ENCODE measurements at places on chromosomes 13 and 19. TPM values are rescaled to one million over a fixed set of nuclear protein-coding genes. Genes with fewer than 3 reads are reported as not detected.

Gene CASP14
- total RNA-seq: not detected

Gene ZNF99
- total RNA-seq: 0.29 TPM

Gene CRB3
- not detected for total RNA-seq

Gene TOMM40
- 33.6 TPM for total RNA-seq

DNA sequence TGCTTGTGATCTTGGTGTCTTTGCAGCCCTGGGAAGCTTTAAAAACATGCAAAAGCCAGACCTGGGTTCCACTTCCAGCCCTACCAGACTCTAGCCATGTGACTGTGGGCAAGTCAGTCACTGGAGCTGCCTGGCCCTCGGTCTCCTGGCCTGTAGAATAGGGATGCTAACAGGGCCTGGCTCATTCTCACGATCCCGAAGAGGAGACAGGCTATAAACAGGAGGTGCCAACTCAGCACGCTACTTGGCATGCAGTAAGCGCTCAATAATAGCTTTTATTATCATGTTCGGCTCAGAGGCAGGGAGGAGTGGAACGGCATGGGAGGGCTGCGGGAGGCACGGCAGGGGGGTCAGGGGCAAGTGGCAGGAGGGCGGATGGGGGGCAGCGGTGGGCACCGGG lies 1.7 kb downstream of the CTXN1 start:
- DNase-seq: no peak

DNA sequence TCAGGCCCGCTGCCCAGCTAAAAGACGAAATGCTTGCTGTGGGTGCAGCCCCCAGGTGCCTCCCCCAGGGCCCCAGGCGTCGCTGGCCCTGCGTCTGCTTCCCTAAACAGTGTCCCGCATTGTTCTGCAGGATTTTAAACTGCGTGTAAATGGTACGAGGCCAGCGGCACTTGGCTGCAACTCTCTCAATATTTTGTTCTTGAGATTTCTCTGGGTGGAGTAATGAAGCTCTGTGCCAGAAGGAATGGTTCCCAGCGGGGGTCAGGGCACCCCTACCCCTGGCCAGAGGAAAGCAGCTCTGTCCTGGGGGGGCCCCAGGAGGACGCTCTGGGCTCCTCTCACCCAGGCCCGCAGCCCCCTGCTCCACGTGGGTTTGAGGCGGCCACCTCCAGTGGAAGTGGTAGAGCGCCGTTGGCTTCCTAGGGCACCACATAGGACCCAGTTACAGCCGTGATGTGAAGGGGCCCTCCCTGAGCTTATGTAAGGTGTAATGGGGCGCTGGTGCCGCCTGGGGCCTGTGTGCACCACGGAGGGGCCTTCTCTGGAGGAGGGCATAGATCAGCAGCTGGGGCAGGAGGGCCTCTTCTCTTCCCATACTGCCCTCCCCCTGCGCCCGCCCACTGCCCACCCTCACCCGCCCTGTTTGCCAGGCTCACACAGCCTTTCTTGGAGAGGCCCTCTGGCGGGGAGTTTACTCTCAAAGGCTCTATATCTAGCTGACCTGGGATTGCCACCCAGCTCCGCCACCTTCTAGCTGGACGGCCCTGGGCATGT lies 19.8 kb downstream of the PAK4 start:
- no peak for DNase-seq

- no peak for DNase-seq
These were observed 72.8 kb downstream of the EFNB2 start for GRCh38 chr13:106462710-106463109.

DNA sequence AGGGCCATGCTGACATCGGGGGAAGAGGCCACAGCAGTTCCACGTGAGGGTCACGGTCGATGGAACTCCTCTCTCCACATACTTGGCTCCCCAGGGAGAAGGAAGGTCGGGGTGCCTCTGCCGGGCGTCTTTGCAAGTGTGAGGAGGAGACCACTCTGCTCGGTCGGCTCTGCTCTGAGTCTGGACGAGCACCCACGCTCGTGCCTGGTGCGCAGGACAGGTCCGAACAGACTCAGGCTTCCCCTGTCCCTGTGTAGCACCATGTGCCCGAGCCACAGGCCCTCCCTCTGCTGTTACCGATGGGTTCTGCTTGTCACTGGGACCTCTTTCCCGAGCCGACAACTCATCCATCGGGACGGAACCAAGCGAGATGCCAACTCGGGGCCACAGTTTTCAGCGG lies 35.1 kb downstream of the TMEM255B start:
- peak; percentile 59 for DNase-seq

- peak; percentile 47 for DNase-seq
These were observed 30.2 kb upstream of the C19orf12 start for GRCh38 chr19:29745253-29745652.

DNA sequence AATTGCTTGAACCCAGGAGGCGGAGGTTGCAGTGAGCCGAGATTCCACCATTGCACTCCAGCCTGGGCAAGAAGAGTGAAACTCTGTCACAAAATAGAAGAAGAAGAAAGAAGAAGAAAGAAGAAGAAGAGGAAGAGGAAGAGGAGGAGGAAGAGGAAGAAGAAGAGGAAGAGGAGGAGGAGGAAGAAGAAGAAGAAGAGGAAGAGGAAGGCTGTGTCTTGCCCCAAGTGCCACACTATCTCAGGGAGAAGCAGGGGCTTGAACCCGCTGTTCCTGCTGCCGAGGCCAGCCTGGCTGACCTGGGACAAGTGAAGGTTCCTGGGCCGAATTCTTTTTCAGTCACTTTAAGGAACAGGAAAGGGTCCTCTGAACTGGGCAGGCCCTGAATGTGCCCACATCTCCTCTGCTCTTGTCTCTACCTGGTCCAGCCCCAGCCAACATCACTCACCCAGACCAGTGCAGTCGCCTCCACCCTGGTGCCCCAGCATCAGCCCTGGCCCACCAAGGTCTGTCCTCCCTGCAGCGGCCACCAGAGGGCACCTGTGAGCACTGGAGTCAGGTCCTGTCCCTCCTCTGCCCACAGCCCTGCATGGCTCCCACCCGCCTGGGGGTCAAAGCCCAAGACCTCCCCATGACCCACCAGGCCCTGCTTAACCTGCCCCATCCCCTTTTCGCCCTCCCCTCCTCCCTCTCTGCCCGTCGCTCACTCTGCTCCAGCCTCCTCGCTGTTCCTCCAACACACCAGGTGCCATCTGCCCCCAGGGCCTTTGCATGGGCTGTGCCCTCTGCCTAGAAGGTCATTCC lies 20.0 kb downstream of the TICAM1 start:
- peak; percentile 96 for DNase-seq

DNA sequence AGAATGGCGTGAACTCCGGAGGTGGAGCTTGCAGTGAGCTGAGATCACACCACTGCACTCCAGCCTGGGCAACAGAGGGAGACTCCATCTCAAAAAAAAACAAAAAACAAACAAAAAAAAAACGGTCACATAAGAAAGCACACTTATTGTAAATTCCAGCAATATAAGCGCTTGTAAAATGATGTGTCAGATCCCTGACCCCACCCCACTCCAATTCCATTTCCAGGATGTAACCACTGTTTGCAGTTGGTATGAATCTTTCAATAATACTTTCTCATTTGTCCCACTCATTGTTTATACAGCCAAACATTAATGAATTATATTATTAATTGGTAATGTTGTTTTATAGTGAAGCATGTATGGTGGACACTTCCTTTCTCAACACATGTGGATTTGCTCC lies 15.9 kb upstream of the CEACAM1 start:
- DNase-seq: no peak

- DNase-seq: no peak
These were observed 13.6 kb upstream of the EPSTI1 start for GRCh38 chr13:43005460-43006236.

DNA sequence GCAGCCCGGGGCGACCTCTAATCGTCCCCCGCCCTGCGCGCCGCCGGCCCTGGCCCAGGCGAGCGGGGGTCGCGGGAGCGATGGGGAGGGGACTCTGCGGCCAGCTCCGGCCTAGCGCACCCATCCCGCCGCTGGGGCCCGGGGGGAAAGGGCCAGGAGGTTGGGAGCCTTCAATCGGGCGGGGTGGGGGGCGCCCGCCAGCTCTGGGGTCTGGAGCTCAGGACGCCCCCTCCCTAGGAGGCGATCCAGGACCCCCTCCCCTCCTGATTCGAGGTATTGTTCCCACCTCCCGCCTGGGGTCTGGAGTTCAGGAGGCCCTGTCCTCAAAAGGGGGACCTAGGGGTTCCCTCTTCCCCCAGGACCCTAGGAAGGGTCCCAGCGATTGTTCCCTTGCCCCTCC lies 430 bp downstream of the ZNF358 start:
- DNase-seq: peak; percentile 80

DNA sequence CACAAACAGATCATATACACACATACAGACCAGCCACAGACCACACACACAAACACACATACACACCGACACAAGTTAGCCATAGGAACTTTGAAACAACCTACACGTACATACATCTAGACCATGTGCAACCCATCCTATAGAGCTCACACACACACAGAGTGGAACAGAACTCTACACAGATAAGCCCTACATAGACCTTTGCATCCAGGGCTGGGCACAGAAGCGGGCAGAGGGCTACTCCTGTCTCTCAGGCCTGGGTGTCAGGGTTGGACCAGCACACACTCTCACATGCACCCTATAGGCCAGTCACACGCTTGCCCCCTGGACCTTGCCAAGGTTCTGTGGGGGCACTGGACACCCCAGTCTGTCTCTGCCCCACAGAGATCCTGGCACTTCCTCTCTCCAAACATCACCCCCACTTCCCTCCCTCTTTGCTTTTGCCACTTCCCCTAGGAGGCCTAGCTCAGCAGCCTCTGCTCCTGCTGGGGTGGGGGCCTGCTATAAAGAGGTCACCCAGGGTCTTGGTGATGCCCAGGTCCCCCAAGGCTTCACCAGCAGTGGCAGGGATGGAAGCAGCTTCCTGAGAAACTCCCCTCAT lies 5.8 kb upstream of the JUNB start:
- DNase-seq: peak; percentile 82

DNA sequence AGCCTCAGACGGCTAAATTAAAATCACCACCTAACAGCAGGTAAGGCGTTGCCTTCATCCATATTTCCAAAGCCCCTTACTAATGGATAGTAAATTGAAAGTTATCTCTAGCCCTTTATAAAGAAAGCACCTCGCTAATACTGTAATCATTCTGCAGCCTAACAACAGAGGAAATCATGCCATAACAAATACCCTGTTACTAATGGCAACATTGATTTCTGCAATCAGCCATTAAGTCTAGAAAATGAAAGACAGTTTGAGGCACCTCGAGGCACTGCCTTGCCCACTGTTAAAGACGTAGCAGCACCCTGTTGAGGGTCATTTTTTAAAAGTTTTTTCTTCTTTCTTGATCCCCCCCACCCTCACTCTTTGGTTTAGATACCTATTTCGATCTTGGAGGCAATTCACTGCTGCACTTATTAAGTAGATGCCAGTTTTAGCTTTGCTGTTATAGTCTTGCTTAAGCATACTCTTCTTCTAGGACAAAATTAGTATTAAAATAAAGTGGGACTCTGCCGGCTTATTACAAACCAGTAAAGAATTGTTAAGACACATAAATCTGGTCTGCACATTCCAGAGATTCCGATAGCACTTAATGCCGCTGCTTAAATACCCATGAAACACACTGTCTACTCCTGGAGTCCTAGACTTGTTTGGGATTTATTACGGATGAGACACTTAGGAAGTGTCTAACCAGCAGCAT lies 74.8 kb downstream of the ZNF536 start:
- DNase-seq: no peak

- DNase-seq: no peak
These were observed 60.6 kb upstream of the SERP2 start for GRCh38 chr13:44312834-44313551.

- DNase-seq: no peak
These were observed 576.0 kb downstream of the PCDH17 start for GRCh38 chr13:58207501-58207900.

DNA sequence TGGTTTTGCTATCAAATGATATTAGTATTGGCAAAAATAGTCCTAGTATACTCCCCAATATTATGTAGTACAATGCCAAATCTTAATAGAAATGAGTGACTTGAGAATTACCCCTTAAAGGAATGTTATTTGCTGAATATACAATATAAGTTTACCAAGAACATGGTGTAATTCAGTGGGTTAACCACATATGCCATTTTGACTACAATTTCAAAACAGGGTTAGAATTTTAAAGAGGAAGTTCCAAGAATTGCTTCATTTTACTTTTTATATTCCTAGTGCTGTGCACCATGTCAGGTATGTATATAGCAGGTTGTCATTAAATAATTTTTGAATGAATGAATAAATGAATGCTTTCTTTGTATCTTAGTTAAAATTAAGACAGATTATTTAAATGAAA lies 66.3 kb downstream of the LMO7 start:
- no peak for DNase-seq

GRCh38 chr13:44815623-44816022 lies 173.6 kb downstream of the NUFIP1 start:
- DNase-seq: no peak

DNA sequence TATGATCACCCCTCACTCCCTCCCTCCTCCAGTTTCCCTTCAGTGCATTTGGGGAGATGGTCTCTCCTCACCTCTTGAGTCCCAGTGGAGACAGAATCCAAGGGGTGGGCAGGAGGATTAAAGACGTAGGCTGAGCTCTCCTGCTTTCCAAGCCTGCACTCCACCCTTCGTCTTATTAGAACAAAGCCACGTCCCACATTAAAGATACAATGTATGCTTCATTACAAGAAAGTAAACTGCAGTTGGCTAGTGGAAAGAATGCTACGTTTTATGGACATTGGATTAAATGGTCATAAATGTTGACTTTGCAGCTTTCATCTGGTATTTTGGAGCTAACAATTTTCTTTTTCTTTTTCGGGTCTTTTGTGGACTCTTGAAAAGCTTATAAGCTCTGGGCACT lies 1.5 kb upstream of the KLK11 start:
- DNase-seq: no peak

GRCh38 chr19:2213799-2214198 lies 22.3 kb downstream of the PLEKHJ1 start:
- DNase-seq: no peak

DNA sequence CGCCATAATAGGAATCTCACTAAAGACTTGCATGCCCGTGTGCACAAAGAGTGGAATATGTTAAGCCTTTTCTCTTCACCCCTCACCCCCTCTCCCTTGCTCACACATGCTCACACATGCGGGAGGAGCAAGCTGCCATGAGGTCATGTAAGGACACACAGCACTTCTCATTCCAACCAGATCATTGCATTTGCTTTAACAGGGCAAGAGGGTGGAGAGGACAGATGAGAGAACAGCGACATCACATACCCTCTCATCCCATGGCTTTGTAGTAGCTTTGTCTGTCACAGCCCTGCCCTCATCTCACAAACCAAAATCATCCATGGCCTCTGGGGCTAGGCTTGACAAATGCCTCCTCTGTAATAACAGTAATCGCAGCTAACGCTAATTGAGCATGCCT lies 145.6 kb upstream of the FRY start:
- no peak for DNase-seq

DNA sequence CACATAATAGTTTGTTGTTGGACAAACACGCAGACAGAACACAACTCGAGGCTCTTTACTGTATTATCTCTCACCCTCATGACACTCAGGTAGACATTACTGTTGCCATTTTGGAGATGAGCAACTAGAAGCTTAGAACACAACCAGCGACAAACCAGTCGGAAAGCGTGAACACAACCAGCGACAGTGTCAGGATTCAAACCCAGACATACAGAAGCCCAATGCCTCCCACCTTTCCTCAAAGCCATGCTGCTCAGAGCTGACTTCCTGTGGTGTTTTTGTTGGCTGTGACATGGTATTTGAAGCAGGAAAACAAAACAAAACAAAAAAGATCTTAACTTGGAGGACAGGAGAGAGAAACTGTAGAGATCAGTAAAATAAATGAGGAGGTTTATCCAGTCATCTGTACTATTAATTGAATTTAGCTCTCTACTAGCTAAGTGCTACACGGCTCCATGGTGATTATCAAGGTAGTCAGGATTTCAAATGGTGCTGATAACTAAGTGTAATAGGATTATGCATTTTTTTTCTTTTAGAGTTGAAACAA lies 92.1 kb downstream of the STARD13 start:
- no peak for DNase-seq

- DNase-seq: no peak
These were observed 91.1 kb downstream of the RAB20 start for GRCh38 chr13:110470272-110471009.

Measured in spleen (tissue), 13 donors.